ENCODE measurements at places on chromosomes 3 and 15.
A peak's percentile ranks its signal among the peaks of the same experiment; 100 is the strongest.

DNA sequence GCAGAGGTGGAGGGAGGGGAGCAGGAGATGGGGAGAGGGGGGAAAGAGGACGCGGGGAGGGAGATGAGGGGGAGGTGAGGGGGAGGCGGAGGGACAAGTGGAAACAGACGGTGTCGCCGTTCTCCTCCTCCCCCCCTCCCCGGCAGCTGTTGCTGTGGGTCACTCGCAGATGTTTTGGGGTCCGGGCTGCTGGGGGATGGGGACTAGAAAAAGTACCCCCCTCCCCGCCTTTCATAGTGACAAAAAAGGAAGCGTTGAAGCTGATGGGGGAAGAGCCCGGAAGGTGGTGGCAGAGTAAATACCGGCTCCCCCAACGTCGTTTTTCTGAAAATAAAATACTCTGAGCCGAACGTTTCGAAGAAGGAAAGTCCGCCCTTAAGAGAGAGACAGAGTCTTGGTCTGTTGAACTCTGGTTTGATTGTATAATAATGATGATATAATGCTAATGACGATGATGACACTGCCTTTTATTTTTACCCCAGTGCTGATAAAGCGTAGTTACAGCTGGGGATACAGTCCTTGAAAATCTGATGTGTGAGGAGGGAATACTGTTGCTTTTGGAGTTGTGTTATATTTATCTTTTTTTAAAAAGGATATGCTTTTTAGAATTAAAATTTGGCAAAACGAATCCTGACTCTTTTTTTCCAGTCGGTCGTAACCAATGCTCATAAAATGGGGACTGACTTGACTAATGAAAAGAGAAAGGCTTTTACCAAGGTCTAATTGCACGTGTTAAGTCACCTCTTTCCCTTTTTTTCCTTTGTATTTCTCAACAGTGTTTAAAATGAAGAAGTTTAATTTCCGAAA, 993 bp downstream of the STXBP5L start:
- no peak for DNase-seq

DNA sequence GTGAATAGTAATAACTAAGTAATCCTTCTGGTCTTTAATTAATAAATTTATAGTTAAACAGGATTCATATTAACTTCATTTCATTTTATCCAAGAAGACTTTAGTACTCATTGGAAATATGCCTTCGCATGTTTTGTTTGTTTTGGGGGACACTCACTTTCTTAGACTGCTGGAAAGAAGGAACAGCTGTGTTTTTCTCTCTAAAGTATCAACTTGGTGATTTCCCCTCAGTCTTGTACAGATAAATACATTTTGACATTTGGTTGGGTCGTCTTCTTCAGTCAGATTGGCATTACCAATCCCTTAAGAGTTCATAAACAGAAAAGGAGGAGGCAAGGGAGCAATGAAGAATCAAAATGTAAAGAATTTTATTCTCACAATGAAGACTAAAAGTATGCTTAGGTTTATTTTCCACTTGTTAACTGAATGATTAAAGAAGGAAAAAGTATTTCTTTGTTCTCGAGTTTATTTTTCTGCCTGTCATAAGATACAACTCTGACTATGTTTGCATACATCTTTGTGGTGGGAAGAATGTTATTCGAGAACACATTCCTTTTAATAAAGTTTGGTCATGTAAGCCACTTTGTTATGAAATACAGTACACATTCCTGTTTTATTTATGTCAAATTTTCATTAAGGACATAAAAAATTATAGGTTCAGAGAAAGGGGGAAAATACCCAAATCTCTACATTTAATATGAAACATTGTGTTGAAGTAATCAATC, 140.2 kb downstream of the GMNC start:
- no peak for DNase-seq

- DNase-seq: no peak
These were observed 4.7 kb downstream of the GLDN start for GRCh38 chr15:51346136-51346535.

DNA sequence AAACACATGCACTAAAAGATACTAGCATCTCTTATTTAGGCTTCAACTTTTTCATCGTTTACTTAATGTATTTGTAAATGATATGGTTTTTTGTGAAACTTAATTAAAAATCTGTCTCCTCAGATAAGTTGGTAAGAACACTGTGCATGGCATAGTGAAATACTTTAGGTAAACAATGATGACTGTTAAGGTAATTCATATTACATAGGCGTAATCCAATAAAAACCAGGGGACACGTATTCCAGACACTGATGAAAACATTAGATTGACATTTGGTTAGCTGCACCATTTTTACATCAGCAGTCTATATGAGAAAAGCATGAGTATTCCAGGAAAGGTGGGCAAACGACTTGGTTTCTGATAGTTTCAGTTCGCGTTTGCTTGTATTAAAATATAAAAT, 170.0 kb downstream of the MBNL1 start:
- no peak for DNase-seq

GRCh38 chr15:31525988-31526665, 199.5 kb downstream of the KLF13 start:
- DNase-seq: no peak

GRCh38 chr3:25021816-25022215, 406.2 kb upstream of the RARB start:
- DNase-seq: no peak

- DNase-seq: no peak
These were observed 12.9 kb downstream of the IDH3A start for GRCh38 chr15:78162038-78162437.

DNA sequence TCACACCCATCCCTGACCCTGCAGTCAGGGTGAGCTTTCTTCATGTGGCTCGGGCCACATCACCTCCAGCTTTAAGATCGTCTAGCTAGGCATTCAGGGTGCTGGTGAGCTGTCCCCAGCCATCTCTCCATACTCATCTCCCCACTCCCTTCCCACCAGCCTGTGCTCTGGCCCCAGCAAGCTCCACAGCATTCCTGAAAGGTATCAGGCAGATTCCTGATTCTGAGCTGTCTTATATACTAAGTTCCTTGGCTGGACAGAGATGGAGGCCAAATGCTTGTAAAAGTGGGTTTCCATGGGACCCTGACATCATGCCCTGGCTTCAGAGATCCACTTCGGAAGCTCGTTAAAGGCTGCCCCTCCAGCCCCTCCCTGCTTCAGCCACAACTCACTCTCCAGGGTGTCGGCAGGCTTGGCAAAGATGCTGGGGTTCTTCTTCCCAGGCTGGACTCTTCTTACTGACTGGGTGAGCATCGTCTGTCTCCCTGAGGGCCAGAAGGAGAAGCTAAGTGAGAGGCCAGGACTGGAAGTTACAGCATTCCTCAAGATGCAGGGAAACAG, 3.9 kb downstream of the CILP start:
- no peak for DNase-seq

DNA sequence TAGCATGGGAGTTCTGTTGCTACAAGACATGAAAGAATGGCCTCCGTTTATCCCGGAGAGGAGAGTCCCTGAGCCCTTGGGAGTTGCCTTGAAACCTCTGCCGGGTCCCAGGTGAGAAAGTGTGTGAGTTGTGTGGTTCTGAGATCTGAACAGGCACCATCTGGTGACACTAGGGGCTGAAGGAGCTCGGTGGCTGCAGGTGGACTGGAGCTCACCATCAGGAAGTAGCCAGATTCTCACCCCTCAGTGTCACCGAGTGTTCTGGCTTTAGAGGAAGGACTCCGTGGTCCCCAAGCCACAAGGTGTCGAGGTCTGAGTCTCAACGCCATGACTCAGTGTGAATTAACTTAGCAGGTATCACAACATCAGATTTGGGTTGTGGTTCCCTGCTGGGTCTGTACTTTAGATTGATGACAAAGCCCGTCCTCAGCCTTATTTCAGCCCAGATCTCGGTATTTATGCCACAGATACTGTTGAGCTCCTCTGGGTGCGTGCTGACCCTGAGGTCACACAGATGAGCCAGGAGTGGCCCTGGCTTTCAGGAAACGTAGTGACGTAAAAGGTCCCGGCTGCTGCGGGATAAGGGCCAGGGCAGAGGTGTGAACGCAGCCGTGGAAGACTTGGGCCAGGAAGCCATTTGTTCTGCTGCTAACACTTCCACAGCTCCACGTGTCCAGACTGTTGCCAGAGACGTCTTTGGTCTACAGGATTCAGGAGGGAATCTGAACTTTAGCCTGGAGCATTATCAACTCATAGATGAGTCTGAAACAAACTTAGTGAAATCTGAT, 54.4 kb downstream of the PGPEP1L start:
- no peak for DNase-seq

DNA sequence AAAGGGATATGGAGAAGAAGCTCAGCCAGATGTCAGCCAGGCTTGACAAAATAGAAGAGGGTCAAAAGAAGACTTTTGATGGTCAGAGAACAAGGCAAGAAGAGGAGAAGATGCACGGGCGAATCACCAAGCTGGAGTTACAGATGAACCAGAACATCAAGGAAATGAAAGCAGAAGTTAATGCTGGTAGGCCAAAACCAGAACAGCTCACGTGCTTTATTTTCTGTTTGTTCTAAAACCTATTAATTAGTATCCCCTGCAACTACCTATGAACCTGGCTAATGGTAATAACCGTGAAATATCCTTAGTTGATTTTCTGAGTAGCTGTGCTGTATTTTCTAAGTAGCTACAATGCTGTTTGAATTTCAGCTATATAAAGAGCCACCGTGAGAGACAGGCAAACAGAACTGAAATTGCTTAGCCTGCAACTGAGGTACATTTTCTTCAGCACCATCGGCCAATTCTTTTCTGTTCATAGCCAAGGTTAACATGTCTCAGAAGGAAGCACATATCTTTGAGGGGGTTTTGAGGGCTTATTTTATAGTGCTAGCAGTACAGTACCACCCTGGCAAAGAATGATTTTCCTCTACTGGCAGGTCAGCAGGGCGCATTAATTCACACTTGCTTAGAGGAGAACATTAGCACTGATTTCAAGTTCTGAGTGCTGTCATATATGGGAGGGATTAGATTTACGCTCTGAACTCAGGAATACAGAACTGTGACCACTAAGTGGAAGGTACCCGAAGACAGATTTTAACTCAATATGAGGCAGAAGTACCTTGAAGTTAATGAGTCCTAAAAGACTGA, 78.9 kb downstream of the FAM81A start:
- no peak for DNase-seq

DNA sequence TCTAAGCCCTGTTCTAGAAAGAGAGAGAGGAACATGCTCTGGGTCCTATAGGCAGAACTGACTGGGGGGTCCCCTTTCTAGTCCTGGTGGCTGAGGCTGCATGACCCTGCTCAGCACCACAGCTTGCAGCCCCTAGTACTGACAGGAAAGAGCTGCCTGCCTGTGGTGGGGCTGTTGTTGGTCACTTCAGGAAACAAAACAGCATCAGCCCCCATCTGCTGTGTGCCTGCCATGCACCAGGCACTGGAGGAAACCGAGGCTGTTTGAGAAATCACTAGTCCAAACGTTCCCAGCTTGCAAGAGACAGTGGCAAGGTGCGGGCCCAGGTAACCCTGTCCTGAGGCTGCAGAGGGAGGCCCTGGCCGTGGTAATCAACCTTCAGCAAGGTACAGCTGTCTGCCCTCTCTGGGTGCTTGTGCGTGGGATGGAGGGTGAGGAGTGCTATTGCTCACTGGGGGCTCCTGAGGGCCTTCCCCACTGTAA, 90.6 kb downstream of the IQSEC1 start:
- no peak for DNase-seq

DNA sequence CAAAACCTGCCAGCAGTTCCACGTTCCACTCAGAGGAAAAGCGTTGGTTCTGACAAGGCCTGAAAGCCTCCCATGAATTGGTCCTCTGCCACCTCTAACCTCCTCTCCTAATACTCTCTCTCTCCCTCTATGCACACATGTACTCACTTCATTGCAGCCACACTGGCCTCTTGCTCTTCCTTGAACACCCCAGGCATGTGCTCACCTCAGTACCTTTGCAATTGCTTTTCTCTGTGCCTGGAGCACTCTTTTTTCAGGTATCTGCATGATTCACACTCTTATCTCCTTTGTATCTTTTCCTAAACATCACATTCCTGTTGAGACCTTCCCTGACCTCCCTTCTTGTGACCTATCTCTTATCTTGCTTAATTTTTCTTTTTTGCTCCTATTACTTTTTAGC, 178.2 kb upstream of the FEZF2 start:
- DNase-seq: no peak

DNA sequence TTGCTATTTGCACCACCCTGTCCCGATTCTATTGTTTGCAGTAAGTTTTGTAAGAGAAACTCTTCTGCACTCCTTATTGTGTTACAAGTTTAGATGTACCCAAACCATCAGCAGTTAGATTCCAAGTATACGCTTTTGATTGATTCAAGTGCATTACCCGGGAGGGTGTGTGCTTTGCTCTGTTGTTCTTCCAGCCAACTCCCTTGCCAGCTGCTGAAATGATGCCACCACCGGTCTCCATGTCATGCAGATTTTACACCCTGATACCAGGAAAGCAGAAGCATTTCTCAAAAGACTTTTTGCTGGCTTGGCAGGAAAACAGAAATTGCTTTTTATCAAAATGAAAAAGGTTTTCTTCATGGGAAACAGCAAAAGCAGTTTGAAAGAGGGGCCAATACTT, 1006.6 kb upstream of the CFAP20DC start:
- DNase-seq: peak; percentile 64

- DNase-seq: no peak
These were observed 74.5 kb downstream of the TMEM108 start for GRCh38 chr3:133112666-133113065.

DNA sequence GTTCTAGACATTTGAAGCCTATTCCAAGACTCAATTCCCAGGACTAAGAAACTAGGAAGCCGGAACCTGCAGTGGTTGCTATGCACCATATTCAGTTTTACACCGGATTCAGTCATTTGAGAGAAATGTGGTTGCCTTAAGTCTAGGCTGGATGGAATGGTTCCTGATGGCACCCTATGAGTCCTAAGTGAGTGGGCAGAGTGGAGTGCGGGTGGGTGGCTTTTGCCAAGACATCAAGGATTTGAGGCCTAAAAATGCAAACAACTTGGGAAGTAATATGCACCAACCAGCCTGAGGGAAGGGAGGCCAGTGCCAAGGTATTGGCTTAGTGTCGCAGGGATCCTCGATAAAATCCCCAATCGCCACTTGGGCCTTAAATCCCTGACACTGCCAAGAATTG, 4.2 kb upstream of the CD276 start:
- no peak for DNase-seq

DNA sequence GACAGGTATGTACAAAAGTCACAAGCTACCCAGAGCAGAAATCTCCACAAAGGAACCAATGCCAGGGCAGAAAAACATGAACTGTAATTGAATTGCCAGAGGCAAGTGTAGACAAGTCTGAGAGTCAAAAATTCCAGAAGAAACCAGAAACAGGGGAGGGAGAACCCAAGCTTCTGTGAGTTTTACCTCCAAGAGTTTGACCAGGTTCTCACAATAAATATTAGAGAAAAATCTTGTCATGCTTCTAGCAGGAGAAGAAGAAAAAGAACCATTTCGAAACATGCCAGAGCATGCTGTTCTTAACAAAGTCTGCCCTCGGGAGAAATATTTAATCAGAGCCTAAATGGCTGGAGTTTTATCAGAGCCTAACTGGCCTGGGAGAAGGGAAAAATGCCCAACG, 32.5 kb upstream of the AP3B2 start:
- DNase-seq: no peak

- DNase-seq: peak; percentile 16
These were observed 3.3 kb downstream of the LYSMD4 start for GRCh38 chr15:99729920-99730319.

- DNase-seq: no peak
These were observed 103.4 kb downstream of the EDEM1 start for GRCh38 chr3:5290915-5291314.
